ENCODE measurements at places on chromosomes 5 and 9. TPM values are rescaled to one million over a fixed set of nuclear protein-coding genes. Genes with fewer than 3 reads are reported as not detected.

The GFI1B gene
- 0.50 TPM for total RNA-seq

DNA sequence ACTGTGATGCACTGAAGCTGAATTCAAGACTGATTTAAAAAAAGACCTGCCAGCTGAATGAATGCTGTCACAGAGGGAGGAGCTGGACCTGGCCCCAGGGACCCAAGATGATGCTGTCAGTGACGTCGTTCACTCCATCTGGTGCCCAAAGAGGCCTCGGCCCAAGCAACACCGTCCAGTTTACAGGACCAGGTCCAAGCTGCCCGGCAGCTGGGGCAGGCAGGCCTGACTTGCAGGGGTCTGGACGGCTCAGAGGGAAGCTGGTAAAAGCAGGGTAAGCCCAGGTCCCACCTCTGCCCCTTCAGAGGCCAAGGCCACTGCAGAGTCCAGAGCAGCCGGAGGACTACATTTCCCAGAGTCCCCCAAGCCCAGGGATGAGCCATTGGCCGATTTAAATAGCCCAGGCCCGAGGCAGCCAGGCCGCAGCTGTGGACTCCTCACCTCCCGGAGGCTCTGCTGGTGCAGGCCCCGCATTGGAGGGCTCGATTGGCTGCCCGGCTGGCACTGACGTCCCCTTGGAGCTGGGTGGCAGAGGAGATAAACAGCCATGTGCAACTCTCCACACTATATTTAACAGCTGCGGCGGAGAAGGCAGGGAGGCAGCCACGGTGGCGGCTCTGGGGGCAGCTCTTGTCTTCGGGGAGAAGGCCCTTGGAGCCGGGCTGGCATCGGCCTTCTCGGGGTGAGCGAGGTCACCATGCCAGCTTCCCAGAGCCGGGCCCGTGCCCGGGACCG, at the start of gene PLPP7:
PLPP7 (plus strand) TSS at position 423 of the 735 bp plus-strand sequence; CDS start at position 698, 275 bp downstream.
- peak; percentile 93 for DNase-seq

GRCh38 chr9:136901516-136902258, 15.4 kb downstream of the TRAF2 start:
- no peak for DNase-seq

The GLRA1 gene
- total RNA-seq = 39.1 TPM

The ATP6V0E1 gene
- total RNA-seq = 198 TPM

The GABRB2 gene
- total RNA-seq = 44.6 TPM

- DNase-seq = peak; percentile 48
Measured at GRCh38 chr9:2837915-2838314, 6.0 kb downstream of the PUM3 start.

Measured in spinal cord (tissue), 10 donors.